ENCODE measurements at places on chromosomes 6 and 20.

DNA sequence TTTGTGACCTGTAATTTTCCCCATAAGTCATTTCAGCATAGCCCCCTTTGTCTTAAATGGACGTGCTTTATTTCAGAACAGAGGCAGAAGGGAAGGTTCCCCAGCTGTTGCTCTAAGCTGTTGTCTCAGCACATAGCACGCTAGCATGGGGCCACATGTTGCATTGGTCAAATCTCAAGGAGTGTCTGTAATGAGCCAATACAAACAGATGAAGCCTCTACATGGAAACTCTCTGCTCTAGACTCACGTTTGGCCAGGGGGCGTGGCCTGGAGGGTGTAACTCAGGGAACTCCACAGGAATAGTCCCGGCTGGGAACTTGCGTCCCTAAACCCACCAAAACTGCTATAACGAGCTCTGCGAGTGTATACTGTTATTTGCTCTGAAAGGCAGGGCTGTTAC, 35.2 kb upstream of the SLC22A2 start:
- DNase-seq, result no peak

DNA sequence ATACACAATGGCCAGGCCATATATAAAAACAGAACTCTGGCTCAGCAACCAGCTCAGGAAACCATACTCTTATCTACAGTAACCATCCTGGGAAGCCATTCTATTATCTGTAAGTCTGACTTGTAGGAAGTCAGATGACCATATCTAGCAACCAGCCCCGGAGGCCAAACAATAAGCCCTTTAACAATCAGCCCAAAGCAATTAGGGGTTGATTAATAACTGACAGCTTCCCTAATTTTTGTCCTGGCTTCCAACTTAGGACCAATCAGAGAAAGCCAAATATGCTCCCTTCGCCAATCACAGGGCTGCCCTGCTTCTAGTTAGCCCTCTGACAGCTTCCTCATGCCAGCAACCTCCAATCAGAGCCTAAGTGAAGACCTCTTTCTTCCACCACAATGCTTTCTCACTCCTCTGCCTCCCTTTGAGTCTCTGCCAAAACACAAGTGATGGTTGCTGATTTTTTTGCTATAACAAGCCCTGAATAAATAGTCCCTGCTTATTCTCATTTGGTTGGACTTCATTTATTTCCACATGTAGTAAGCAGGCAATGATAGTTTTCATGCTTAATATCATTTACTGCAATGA, 37.8 kb upstream of the STXBP5 start:
- DNase-seq, result no peak

GRCh38 chr6:152897807-152898399, 84.9 kb downstream of the FBXO5 start:
- peak; percentile 65 for DNase-seq

GRCh38 chr20:46808565-46808964, 86.1 kb upstream of the EYA2 start:
- DNase-seq, result no peak

DNA sequence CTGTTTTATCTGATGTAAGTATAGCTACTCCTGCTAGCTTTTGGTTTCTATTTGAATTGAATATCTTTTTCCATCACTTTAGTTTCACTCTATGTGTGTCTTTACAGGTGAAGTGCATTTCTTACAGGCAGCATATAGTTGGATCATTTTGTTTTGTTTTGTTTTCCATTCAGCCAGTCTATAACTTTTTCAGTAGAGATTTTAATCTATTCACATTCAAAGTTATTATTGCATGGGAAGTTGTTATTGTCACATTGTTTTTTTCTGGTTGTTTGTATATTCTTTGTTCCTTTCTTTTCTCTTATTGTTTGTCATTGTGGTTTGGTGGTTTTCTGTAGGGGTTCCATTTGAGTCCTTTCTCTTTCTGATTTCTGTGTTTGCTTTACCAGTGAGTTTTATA, 151.2 kb downstream of the PDE10A start:
- no peak for DNase-seq

- DNase-seq, result no peak
These were observed 354.2 kb upstream of the SULF2 start for GRCh38 chr20:48139262-48140041.

DNA sequence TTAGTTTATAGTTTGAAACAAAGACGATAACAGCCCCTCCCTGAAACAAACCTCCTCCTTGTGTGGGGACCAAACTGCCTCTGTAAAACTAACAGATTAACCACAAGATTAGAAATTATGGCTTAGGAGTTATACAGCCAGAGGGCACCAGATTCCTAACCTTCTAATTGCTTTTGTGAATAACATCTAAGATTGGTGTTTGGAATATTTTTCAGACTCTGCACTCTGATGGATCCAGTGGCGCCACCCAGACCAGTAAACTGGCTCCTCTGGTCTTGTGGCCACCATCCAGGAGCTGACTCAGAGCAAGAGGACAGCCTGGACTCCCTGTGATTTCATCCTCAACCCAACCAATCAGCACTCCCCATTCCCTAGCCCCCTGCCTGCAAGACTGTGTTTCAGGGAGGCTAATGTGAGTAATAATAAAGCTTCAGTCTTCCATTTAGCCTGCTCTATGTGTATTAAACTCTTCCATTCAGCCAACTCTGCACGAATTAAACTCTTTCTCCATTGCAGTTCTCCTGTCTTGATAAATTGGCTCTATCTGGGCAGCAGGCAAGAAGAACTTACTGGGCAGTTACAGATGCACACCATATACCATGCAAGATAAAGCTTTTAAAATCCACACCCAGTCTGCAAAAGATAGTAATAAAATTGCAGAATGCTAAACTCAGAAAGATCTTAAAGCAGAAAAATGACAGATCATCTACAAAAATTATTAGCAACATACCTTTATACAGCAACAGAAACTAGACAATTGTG, 58.5 kb upstream of the SLC22A16 start:
- no peak for DNase-seq

DNA sequence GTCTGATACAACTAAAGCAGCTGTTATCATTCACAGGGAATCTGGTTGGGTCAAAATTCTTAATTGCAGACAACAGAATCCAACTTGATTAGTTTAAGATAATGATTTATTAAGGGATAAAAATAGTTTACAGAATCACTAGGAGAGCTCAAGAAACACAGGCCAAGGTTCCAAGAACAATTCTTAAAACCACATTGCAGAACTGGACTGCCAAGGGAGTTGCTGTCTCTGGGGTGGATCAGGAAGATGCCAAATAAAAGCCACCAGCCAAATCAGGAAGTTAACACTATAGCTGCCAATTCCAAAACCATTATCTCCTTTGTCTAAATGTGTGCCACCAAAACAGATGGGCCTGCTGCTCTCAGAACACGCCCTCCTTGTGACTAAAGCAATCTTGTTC, 53.7 kb downstream of the NUDT3 start:
- no peak for DNase-seq

GRCh38 chr6:129345890-129346289, 364.1 kb downstream of the ARHGAP18 start:
- no peak for DNase-seq

DNA sequence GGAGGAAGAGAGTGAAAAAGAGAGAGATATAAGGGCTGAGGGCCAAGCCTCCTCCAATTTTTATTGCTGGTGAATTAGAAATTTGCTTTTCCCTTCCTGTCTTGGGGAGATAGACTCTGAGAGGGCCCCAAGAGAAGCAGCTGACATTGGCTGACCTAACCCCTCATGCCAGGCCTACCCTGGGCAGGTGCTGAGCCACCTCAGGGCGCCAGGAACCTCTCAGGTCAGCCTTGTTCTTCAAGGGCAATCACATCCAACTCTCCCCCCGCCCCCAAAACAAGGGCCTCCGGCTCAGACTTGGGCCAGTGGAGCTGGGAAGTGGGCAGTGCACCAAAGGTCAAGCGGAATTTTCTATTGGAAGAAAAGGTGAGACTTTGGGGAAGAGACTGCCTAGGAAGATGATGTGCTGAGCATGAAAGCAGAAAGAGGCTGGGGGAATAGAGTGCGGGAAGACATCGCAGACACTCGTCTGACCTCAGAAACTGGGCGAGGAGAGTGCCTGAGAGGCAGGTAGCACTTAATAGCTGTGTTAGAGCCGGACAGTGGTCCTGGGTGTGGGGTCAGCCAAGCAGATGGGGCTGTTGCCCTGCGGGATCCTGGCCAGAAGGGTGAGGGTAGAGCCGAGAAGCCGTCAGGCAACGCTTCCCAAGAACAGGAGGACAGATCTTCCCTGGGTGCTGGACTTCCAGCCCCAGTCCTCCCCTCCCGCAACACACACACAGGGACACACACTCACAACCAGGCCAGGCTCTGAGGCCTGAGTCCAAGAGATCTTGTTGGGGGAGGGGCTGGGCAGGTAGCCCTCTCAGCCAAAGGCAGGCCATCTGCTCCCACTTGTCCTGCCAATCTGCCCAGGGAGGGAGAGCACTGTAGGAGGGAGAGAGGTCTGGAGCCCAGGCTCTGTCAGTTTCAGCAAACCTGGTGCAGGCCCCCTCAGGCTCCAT, 3.7 kb upstream of the FASTKD5 start:
- DNase-seq, result no peak

DNA sequence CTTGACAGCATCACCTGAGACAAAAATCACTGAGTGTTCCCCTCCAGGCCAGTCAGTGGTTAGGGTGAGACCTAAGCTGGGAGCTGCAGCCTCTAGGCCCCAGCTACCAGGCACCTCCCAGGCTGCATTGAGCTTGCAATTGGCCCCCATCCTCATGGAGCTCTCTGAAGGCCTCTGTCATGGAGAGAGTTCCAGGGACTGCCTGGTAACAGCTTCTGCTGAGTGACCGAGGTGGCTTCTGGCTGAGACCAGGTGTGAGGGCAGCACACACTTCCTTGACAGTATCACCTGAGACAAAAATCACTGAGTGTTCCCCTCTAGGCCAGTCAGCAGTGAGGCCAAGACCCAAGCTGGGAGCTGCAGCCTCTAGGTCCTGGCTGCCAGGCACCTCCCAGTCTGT, 283.0 kb downstream of the SMOC2 start:
- no peak for DNase-seq

DNA sequence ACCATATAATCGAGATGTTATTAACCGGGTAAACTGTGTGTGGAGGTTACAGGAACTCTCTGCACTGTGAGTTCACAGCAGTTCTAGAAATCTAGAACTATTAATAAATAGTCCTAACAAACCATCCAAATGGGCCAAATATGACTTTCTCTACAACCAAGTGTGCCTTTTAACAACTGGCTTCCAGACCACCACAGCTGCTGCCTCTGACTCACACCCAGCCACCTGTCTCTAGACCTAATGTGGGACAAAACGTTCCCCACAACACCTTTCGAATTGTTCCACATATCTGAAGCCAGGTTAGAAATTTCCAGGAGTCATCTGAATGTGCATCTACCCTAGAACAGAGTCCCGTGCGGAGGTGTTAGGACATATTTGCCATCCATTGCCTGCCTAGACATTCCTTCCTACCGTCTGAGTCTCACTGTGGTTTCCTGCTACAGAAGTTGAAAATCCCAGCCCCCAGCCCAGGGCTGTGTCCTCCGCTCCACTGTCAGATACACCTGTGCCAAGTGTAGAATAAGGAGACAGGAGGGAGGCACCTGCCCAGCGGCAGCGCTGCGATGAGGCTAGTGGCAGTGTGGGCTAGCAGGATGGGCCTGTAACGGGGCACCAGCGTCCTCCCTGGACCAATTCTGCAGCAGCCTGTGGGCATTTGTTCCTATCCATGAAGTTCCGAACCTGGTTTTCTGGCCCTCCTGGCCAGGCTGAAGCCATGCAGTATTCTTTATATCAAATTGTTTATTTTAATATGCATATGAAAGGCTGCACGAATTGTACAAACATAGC, 28.5 kb upstream of the MAP3K4 start:
- no peak for DNase-seq

DNA sequence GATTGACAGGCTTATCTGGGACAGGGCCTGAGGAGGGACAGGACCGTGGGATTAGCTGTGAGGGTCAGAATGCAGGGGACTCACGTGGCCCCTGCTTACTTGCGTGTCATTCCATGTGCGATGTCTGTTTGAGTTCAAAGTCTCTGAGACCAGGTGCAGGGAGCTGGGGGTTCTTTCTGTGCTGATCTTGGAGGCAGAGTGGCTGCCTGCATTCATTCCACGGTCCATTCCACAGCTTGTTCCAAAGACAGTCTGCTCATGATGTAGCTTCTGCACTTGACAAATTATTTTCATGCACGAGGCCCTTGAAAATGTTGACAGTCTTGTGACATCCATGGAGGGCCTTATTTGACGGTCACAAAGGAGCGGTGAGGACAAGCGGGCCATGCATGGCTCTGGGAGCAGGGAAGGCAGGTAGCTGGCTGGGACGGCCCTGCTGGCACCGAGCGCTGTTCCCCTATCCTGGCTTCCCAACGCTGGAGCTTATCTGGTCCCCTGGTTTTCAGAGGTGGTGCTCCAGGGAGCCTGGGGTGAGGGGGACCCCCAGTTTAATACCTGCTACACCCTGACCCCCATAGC, 156.3 kb upstream of the RNF24 start:
- peak; percentile 90 for DNase-seq

- no peak for DNase-seq
These were observed 80.8 kb upstream of the SLC22A16 start for GRCh38 chr6:110557199-110557598.

Data from HuH-7 (cell line).